ENCODE measurements at places on chromosomes 11 and 22.

- no peak for DNase-seq
These were observed 824 bp upstream of the CBX6 start for GRCh38 chr22:38872831-38873248.

- DNase-seq = no peak
These were observed 51.7 kb downstream of the GAB4 start for GRCh38 chr22:16956290-16956689.

GRCh38 chr11:32489464-32489863, 54.1 kb upstream of the WT1 start:
- DNase-seq = no peak

DNA sequence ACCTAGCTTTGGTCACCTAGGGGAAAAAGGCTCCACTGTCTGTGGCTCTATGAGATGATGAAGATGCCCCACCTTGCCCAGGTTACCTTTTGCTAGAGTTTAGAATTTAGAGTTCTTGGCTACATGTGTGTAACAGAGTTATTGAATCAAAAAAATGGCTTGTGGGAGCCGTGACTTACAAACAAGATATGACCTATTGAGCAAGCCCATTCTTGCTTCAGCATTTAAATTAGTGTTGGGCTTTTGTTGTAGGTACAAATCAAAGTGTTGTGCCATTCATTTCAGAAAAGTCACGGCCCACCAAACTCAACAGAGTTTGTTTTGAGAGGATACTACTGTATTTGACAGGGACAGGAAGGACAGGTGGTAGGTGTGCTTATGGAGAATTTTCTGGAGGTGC, 768.8 kb downstream of the NTM start:
- DNase-seq = no peak

GRCh38 chr11:5364214-5364613, 12.9 kb downstream of the OR51B6 start:
- no peak for DNase-seq

GRCh38 chr11:36586543-36586942, 7.8 kb upstream of the IFTAP start:
- no peak for DNase-seq

DNA sequence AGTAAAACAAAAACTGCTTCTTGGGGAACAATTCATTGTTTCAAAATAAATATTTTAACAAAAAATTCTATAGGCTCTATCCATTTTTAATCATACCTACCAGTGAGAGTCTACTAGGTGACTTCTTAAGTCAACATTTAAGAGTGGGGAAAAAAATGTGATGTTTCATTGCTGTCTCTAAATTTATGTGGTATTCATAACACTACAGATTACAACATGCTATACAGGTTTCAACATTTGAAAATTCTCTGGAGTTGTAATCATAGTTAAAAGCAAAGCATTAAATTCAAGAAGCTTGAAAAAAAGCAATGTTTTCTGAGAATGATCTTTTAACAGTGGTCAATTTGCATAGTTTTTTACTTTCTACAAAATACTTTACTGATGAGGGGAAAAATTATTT, 18.3 kb downstream of the SBF2 start:
- no peak for DNase-seq

- no peak for DNase-seq
These were observed 66.2 kb downstream of the FANCF start for GRCh38 chr11:22559416-22559815.

- peak; percentile 32 for DNase-seq
These were observed 550.9 kb upstream of the CCDC90B start for GRCh38 chr11:83836883-83837654.

DNA sequence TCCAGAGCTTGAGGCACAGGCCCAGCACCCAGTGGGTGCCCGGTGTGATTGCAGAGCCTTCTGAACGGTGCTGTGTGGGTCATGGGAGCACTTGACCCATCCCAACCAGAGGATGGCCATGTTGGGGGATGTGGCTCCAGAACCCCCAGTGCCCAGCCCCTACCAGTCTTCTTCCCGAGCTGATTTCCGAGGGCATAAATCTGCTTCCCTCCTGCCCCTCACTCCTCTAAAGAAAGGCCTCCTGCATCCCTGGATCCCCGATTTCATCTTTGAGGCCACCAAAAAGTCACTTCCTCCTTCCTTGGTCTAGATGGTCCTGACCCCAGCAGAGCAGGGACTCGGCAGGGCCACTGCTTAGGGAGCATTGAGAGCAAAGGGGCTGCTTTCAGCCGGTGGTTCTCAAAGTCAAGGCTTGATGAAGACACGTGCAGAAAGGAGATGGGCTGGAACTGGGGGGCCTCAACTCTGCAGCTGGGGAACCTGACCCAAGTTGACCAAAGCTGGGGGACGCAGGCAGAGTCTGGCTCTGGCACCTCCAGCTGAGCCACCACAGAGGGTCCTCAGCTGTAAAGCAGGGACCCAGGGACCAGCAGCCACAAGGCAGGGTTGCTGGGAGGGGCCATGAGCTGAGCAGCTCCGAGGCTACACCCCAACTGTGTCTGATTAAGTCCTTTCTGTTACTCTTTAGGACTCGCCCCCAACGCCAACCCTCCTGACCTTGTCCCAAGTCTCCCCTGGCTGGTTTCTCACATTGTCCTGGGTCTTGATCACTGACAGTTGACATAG, 56.6 kb downstream of the LINC01488 start:
- DNase-seq = no peak

GRCh38 chr22:46549971-46550641, 12.7 kb upstream of the CELSR1 start:
- DNase-seq = no peak
